ENCODE measurements at places on chromosomes 16 and 17.
A peak's percentile ranks its signal among the peaks of the same experiment; 100 is the strongest.

GRCh38 chr16:79750311-79750710 lies 149.8 kb upstream of the MAF start:
- DNase-seq: no peak

GRCh38 chr17:18182110-18182977 lies 1.3 kb upstream of the ALKBH5 start:
- DNase-seq: peak; percentile 73

DNA sequence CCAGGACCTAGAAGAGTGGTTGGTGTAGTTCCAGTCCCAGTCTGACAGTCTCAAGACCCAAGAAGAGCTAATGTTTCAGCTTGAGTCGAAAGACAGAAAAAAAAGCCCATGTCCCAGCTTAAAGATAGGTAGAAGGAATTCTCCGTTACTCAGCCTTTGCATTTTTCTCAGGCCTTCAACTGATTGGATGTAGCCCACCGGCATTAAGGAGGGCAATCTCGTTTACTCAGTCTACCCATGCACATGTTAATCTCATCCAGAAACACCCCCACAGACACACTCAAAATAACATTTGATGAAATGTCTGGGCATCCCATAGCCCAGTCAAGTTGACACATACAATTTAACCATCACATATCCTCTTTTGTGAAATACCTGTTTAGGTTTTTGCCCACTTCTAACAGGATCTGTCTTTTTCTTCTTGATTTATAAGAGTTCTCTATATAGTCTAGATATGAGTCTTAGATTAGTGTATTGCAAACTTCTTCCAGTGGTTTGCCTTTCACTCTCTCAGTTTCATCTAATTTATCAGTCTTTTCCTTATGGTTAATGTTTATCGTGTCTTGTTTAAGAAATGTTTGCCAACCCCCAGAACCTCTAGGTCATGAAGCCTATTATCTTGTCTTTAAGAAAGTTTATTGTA lies 7.6 kb upstream of the NUP93 start:
- no peak for DNase-seq

GRCh38 chr16:88284626-88285513 lies 97.9 kb upstream of the ZNF469 start:
- no peak for DNase-seq

DNA sequence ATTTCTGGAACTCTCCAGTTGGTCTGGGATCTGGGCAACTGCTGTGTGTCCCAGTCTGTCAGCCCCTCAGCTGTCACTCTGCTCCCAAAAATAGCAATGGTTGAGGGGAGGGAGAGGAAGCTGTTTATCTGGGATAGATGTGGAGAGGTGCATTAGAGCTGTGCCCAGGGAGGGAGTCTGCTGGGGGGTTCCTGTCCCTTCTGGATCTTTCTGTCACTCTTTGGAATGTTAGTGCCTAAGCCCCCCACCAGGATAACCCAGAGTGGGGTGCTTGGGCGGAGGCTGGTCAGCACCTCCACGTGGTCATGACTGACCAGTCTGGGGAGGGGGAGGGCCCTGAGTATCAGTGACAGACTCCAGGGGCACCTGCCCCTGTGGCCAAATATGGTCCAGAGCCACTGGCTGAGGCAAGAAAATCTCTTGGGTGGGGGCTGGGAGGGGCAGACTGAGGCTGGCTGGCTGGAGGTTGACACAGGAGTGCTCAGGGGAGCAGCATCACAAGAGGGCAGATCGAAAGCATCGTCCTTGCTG lies at the start of gene UNC45B:
TSS of gene UNC45B (plus strand) at position 443 of the 531 bp plus-strand sequence. CDS start 447 bp downstream, outside the sequence.
- DNase-seq: no peak

GRCh38 chr16:53905028-53905427 lies 201.1 kb downstream of the FTO start:
- no peak for DNase-seq

DNA sequence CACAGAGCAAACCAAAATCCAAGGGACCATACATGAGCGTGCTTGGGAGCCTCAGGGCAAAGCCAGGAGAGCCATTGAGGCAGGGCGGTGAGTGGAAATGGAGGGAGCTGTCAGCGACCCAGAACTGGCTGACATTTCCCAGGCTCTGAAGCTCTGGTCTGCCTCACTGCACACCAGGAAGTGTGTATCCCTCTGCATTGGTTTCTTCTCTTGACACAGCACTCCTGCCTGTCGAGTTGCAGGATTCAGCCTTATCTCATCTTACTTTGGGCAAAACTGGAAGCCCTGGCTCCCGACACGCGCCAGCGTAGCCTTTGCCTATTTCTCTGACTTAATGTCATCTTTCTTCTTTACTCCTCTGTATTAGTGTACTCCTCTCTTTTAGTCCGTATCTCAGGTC lies 144.7 kb upstream of the HS3ST3A1 start:
- DNase-seq: no peak

- no peak for DNase-seq
Measured at GRCh38 chr16:25289466-25289865, 31.8 kb upstream of the ZKSCAN2 start.

- no peak for DNase-seq
Measured at GRCh38 chr16:71585318-71585703, 8.4 kb upstream of the TAT start.

DNA sequence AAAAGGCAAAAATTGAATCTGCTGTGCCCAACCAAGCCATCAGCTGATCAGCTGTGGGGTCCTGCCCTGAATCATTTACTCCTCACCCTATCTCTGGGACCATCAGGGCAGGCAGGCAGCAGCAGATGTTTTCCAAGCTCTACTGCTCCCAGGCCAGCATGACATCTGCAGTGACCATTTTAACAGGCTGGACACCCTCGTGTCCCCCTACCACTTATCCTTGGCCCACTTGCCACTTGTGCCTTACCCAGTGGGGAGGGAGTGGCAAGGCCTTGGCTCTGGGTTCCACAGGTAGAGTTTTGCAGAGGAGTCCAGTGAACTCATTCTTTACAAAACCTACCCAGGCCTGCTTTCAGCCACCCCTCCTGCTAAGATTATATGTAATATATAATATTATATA lies 12.0 kb upstream of the CA4 start:
- no peak for DNase-seq

GRCh38 chr17:31917065-31917529 lies 15.6 kb upstream of the UTP6 start:
- DNase-seq: no peak

DNA sequence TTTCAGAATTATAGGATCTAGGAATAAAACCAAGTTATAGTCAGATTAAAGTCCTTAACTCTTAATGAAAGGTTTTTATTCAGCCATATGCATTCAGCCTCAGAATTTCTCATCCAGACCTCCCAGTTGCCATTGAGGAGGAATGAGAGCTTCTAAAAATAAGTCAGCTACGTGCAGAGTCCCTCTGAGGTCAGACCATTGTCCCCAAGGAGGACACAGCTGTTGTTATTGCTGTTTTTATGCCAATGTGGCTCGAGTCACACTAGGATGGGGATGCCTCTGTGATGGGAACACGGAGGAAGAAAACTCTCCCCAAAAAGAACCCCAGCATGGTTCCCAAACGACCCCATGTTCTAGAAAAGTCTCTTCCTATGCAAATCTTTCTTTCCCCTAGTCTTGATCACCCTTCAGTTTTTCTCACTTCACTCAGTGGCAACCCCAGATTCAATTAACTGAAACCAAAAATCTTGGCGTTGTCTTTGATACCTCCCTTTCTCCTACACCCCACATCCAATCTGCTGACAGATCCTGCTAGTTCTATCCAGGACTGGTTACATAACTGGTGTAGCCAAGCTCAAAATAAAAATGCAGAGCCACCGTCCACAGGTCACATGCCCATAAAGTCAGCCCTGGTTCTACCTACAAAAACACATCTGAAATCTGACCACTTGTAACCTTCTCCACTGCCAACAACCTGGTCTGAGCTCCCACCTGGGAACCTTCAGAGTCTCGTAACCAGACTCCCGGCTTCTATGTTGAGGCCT lies 138.2 kb upstream of the ERCC4 start:
- DNase-seq: no peak

GRCh38 chr16:71629278-71630016 lies 3.5 kb downstream of the MARVELD3 start:
- DNase-seq: no peak

- DNase-seq: no peak
Measured at GRCh38 chr16:27222249-27223225, 19.2 kb downstream of the KDM8 start.

DNA sequence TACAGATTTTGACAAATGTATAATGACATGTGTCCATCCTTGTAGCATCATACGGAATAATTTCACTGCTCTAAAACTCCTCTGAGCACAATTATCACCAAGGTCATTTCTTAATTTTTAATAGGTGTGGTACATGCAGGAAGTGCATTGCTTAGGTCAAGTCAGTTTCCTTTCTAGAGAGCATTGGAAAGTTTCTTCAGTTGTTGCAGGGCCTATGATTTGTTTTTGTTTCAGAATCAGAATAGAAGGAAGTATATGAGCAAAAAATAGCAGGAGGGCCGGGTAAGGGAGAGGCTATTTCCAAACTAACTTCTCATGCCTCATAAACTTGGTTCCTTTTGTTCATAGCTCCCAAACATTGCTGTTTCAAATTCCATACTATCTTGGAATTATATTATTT lies 24.0 kb upstream of the SLFN5 start:
- DNase-seq: no peak

- DNase-seq: no peak
Measured at GRCh38 chr16:16868727-16869126, 489.8 kb downstream of the NPIPA7 start.

GRCh38 chr17:66200685-66201092 lies 8.8 kb upstream of the CEP112 start:
- DNase-seq: peak; percentile 72

DNA sequence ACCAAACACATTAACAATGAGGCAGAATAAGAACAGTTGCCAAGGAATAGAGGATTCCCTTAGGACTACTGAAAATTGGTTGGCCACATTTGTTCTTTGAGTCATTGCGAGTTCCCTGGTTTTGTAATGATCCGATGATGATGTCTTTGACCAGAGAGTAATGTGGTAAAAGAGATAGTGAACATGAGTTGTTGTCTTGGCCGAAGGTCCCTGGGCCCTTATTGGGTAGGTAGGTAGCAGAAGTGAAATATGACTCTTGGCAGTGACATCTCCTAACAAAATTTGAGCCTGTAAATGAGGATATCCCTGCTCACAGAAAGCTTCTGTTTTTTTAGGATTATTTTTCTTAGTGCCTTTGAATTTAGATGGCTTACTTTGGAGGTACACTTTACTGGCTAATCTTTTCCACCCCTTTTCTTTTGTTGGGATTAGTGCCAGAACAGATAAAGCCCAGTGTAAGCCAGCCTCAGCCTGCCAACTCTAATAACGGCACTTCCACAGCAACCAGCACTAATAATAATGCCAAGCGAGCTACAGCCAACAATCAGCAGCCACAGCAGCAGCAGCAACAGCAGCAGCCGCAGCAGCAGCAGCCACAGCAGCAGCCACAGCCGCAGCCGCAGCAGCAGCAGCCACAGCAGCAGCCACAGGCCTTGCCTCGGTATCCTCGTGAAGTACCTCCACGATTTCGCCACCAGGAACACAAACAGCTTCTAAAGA lies 47.2 kb downstream of the TNRC6A start:
- no peak for DNase-seq

DNA sequence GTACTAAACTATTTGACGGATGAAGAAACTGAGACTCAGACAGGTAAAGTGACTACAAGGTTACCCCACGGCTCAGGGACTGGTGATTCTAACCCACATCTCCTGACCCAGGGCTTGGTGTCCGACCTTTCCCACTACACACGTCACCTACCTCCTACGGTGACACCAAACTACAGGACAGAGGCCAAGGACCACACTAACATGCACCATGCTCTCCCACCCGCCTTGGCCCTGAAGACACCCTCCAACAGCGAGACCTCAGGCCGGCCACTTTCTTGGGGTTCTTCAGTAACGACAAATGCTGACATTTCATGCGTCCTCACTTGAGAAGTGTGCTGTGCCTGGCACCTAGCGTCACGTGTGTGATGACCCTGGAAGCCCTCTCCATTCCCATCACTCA lies 6.4 kb downstream of the KNOP1 start:
- no peak for DNase-seq

DNA sequence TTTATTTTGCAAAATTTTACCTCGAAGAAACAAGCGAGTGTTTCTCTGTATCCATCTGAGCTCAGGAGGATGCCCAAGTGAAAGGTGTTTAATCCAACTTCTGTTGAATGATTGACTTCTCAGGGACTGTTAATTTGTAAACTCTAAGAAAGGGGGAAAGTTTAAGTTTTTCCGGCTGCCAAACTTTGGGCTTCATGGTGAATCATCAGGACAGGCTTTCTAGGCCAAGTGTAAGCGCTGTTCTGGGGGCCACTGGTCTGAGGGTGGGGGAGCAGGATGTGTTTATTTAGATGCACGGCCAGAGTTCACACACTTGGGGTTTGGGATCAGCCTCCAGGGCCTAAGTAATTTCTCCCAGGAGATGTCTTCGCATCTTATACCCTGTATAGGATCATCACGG lies 110.4 kb downstream of the PITPNC1 start:
- no peak for DNase-seq

- no peak for DNase-seq
Measured at GRCh38 chr17:51319186-51319585, 58.8 kb downstream of the UTP18 start.

DNA sequence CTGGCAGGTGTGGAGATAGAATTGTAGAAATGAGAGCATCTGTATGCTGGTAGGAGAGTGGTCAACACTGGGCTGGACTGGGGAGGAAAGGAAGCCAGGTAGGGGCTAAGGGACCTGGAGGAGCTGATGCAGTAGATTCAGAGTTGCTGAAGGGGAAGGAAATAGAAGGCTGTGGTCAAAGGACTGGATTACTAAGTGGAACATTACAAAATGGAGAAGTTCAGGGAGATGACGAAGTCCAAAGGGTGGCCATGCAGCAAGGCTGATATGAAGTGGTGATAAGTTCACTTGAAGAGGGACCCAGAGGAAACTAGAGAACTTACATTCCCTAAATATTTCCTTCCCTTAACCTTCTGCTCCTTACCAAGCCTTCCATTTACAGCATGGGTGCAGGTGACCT lies 8.6 kb upstream of the CCL2 start:
- no peak for DNase-seq

DNA sequence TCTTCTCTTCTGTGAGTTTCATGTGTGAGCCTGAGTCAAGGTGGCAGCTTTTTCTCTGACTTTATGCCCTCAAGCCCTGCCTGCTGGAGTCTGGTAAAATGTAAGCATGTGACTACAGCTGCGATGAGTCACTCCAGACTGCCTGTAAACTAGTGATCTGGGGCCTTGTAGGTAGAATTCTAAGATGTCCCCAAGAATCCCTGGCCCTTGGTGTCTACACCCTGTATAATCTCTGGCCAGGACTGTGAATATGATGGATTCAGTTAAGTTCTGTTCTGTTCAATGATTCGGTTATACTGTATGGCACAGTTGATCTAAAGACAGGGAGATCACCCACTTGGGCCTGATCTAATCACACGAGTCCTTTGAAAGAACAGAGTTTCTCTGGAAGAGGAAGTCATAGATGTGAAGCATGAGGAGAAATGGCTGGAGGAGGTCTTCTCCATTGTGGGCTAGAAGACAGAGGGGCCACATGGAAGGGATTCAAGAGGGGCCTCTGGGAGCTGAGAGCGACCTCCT lies 29.8 kb downstream of the PRSS54 start:
- DNase-seq: no peak

Measured in ecto neural progenitor cell (in vitro differentiated cells).